ENCODE measurements at places on chromosomes 5 and 9.

DNA sequence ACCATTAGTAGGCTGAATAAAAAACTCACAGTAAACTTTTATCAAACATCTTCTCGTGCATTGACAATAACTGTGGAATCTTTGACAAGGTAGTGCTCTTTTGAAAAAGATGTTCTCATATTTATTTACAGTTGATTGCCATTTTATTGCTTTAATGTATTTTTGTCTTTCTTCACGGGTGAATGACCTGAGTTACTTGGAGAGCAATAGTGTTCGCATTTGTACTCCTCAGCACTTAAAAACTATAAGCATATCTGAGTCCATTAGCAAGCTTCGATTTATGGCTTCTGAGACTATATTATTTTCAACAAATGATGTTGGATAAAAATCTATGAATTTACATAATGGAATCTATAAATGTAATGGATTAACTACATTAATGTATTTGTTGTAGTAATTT, 1012.3 kb downstream of the CDH9 start:
- DNase-seq: no peak

DNA sequence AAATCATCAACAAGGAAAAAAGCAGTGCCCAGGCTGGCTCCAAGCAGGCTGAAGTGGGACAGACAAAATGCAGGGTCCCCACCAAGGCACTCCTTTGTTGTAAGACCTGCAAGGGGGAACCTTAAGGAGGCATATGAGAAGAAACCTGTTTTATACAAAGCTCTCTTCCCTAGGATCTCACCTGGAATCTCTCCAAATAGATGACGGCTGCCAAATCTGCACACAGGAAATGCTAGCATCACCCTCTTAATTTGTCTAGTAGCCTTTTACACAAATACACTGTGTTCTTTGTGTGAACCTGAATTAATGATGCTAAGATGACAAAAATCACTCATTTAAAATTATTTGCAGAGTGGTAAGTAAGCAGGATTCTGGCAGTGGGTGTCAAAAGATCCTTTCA, 280.2 kb downstream of the SPOCK1 start:
- DNase-seq: no peak

DNA sequence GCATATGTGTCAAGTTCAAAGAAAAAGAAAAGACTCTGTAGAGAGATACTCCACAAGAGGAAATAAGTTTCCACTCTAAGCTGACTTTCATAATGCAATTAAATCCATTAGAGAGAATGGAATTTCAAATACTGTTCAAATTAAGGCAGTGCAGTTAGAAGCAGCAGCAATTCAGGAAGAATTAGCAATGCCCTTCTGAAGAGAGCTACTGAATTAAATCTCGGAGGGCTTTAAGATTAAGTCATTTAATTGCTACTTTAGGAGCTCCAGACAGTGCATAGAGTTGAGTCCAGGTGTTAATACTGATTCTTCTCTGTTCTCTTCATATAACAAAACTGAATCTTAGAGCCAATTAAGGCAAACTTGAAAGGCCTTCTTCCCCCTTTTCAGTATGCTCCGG, 8.5 kb downstream of the CDH12 start:
- no peak for DNase-seq

- no peak for DNase-seq
Observed at GRCh38 chr9:87658511-87658910, 67.4 kb upstream of the CTSL start.

DNA sequence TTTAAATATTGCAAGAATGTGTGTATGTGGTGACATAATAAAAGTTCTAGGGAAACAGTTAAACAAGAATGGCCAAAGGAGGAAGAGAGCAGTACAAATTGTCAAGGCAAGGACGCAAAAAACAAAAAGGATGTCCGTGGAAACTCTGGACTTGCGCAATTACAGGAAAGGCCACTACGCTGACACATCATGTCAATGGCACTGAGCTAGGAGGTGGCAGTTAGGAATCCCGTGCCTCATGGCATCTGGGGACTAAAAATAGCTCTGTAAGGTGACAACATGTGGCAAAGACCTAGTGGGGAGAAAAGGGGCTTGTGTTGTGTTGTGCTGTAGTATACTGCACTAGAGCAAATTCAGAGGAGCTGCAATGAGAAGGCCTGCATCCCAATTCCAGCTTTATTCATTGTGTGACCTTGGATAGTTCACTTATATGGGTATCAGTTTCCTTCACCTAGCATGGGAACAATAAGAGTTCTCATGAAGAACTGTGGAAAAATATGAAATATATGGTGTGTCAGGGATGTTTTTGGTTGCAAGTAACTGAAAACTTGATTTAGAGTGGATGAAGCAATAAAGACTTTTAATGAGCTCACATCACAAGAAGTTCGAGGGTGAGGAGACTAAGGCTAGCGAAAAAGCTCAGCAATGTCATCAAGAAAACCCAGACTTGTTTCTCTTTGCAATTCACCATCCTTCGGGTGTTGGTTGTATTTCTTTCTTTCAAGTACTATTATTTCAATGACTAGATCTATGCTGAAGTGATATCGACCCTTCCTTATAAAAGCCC, 124.1 kb upstream of the STC2 start:
- DNase-seq: peak; percentile 73

DNA sequence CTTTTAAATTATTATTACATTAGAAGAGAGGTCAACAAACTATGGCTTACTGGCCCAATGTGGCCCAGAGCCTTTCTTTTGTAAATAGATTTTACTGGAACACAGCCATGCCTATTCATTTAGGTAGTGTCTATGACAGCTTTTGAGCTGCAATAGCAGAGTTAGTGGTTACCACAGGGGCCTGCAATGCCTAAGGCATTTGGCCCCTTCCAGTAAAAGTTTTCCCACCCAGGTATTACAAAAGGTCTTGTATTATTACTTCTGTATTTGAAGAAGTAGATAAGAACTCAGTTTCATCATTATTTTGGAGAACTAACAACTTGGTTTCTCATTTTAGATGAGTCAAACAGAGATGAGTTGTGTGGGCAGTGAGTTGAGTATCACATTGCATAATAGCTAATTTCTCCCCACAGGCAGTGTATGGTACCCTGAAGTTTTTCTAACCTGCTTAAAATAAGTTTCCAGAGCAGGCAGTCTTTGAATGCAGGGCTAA, 9.5 kb downstream of the MTRR start:
- DNase-seq: no peak

GRCh38 chr9:35510754-35511428, 21.0 kb downstream of the RUSC2 start:
- peak; percentile 73 for DNase-seq

DNA sequence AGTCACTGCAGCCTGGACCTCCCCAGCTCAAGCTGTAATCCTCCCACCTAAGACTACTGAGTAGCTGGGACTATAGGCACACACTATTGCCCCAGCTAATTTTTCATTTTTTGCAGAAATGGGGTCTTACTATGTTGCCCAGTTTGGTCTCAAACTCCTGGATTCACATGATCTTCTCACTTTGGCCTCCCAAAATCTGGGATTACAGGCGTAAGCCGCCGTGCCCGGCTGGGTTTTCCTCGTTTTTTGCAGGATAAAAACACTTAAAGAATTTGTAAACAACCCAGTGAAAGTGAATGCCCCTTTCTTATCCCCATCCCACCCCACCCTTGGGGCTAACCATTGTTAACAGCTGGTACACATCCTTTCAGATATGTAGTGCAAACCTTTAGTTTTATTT, 7.7 kb downstream of the CLTB start:
- DNase-seq: no peak

GRCh38 chr9:13991395-13991794, 322.5 kb downstream of the NFIB start:
- DNase-seq: no peak

GRCh38 chr5:43609752-43610151, 6.8 kb downstream of the NNT start:
- no peak for DNase-seq

- no peak for DNase-seq
Observed at GRCh38 chr5:76657683-76658311, 34.6 kb upstream of the F2RL2 start.

DNA sequence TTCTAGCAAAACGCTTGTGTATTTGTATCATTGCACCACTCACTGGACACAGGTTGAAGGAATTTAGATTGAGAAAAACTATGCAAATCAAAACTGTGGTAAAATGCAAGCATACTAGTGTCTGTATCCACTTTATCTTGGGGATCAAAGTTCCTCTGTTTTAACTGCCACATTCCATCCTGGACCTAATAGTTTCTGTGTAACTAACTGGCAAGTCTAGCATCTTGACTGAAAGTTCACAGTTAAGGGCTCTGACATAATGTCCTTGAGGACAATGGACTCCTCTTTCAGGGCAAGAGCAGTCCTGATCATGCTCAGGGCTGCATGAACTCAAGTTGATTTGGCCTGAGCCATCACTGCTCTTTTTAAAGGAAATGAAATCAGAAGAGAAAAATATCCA, 30.7 kb downstream of the NFIB start:
- no peak for DNase-seq

DNA sequence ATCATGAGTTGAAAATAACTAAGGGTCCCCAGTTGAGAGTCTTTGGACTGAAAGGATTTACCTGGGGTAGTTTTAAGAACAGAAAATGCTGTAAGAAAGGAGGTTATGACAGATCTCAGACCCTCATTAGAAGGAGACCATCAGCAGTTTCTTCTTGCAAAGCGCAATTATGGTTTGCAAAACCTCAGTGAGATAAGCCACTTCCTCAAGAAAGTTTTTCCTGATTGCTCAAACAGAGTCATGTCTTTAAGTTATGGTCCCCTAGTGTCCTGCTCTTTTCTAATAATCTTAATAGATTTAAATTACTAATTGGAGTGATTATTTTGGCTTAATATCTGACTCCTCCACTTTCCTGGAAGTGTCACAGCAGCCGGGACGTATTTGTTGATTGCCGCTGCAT, 293.2 kb upstream of the KLF4 start:
- no peak for DNase-seq

- DNase-seq: no peak
Observed at GRCh38 chr9:134800791-134801339, 79.7 kb upstream of the FCN2 start.

DNA sequence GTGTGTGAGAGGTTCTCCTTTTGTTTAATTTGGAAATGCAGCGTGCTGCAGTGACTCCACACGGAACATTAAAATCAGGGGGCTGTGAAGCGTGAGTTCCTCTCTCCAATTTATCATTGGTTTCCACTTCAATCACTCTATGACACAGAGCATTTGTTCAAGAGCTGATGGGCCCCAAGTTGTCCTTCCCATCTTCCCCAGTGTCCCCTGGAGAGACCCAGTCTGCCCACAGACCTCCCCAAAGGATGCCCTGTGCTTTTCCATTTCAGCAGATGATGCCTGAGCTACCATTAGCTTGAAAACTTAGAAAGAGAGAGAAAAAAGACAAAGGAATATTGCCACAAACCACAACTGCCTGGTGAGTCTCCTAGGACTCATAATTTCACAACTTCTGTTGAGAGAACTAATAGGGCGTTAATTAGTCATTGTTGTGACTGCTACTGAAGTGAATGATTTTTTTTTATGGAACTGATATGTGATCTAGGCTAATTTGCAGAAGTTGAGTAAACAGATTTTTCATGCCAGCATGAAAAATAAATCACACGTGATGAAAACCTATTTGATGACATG, 772.7 kb downstream of the SEMA5A start:
- DNase-seq: no peak

GRCh38 chr9:133320421-133320881, 15.5 kb downstream of the SURF6 start:
- DNase-seq: no peak

DNA sequence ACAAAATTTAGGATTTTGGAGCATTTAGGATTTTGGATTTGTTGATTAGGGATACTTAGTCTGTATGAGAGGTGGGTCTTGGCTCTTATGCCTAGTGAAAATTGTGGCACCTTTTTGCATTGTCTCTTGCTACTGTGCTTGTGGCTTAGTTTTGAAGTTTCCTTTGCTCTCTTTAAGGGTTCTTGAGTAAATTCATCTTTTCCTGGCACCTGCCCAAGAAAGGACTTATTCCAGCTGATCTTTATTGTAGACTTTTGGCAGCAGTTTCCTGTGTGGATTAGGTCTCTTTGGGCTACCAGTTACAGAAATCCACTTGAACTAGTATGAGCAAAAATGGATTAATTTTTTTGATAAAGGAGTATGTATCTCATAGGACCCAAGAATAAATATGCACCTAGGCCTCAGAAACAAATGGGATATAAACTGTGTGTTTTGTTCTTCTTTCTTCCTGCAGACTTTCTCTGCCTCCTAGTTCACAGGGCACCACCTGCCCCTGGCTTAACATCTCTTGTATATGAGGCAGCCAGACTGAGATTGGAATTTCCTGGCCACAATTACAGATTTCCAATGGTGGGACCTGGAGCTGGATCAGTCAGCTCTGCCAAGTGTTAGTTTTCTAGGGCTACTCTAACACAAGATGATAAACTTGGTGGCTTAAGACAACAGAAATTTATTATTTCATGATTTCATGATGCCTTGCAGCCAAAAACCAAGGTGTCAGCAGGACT, 44.6 kb downstream of the FOCAD start:
- DNase-seq: no peak

DNA sequence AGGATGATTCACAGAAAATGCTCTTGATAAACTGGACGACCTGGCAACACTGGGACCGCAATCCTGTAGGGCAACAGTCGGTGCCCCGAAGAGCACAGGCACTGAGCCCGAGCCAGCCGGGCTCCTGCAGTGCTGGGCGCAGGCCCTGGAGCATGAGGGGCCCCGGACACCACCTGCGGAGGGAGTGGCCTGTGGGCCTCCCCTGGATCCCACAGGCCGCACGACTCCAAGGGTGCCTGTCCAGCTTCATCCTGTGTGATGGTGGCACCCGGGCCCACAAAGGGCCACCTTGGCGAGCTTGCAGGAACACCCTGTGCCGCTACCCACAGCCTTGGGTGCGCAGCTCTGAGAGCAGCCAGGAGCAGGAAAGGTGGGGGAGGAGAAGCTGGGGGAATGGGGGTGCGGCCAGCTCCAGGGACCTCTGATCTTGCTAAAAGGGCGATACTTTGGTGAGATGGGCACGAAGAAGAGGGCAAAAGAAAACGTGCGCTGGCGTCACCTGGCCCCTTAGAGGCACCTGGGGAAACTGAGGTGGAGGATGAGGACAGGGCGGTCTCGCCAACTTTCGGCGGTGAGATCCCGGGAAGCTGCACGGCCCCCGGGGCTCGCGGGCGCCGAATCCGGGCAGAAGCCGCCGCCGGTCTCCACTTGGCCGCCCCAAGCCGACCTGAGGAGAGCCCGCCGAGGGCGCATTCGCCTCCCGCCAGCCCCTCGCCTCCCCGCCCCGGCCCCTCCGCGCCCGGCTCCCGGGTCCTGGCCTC, 722 bp downstream of the TBC1D9B start:
- DNase-seq: no peak

GRCh38 chr9:36289836-36290435, 31.7 kb upstream of the GNE start:
- DNase-seq: no peak

Data from HCT116 (cell line).